Stimulated activated CD8-positive, alpha-beta memory T cell treated with anti-CD3 and anti-CD28 coated beads, Interleukin-2, amount 100 ng/mL, for 1 hour (primary cell): ENCODE measurements at places on chromosomes 11 and 22.

DNA sequence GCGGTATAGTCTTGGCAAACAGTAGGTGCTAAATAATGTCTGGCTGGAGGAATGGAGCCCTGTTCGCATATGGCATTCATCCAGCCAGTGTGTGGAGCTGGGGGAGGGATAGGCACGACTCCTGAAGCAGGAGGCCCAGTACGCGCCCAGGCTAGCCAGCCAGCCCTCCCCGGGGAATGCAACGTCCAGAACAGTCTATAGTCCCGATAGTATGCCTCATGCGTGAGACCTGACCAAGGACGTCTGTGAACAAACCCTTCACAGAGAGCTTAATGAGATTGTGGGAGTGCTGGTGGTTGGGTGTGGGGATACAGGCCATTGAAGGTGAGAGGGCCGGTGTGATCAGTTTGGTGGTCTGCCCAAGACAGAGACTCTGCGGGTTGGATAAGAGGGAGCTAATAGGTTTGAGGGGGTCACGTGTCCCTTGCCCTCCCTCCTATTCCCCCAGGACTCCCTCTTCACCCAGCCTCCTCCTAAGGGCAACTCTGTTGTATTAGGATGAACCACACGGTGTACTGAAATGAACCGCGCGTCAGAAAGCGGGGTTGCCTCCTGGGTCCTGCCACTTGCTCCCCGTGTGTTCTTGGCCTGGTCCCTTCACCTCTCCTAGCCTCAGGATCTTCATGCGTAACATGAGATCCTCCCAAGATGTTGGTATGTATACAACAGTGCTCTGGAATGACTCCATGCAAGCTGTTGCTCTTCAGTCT lies 987 bp upstream of the GRIK4 start:
- DNase-seq = no peak

DNA sequence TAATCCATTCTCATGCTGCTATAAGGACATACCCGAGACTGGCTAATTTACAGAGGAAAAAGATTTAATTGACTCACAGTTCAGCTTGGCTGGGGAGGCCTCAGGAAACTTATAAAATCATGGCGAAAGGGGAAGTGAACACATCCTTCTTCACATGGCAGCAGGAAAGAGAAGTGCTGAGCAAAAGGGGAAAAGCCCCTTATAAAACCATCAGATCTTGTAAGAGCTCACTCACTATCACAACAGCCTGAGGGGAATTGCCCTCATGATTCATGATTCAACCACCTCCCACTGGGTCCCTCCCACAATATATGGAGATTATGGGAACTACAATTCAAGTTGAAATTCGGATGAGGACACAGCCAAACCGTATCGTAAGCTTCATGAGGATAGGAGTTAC lies 3.8 kb upstream of the CYB5R2 start:
- no peak for DNase-seq

GRCh38 chr11:131790586-131790985 lies 420.2 kb downstream of the NTM start:
- DNase-seq = no peak

DNA sequence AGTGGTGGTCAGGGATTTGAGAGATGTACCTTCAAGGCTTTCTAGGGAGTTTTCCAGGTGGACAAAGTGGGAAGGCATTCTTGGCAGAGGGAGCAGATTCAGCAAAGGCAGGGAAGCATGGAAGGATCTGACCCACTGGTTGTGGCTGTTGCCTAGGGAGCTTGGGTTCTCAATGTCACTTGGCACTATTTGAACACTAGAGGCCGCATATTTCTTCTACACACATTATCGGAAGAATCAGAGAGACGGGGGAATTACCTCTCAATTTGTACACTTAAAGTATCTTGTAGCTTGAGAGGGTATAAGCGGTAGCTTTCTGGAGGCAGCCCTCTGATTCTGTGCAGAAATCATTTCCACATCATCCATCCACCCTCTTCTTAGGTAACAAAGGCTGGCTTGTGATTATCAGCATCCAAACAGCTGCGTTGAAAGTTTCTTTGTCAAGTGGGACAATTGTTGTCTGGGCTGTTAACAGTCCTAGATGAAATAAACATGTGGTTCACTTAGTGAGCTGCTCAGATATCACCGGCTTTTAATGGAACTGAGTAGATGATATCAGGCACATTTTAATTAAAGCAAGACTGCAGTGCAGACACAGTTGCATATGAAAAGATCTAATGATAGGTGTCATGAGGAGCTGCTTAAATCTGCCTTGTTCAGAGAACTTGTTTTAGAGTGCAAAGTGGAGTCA lies 2.6 kb downstream of the NELL1 start:
- DNase-seq = no peak

GRCh38 chr22:49966774-49967705 lies 6.5 kb downstream of the PIM3 start:
- no peak for DNase-seq

- no peak for DNase-seq
These were observed 308.4 kb downstream of the NTM start for GRCh38 chr11:131678658-131679340.

DNA sequence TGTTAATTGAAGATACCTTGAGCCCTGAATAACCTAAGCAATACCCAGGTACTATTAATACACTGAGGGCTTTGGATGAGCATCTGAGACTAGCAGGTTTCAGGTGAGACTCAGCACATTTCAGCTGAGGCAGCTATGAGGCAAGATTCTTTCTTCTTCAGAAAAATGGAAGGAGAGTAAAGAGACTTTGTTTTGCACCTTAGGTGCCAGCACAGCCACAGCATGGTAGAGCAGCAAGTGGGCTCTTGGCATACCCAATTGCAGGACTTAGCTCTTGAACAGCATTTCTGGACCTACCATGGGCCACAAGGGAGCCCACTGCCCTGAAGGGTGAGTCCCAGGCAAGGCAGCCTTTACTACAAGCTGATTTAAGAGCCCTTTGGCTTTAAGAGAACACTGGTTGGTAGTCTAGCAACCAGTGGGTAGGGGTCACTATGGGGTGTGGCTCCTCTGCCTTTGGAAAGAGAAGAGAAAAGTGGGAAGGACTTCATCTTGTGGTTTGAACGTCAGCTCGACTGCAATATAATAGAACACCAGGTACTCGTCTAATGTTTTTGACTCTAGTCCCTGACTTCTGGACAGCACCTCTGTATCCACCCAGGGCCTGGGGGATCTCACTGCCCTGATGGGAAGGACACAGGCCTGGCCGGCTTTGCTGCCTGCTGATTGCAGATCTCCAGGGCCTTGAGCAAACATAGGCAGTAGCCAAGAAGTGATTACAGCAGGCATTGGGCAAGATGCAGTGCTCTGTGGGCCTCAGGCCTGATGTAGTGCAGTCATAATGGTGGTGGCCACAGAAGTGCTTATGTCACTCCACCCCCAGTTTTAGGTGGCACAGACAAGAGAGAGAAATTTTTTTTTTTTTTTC lies 73.3 kb downstream of the GLYATL1 start:
- no peak for DNase-seq

DNA sequence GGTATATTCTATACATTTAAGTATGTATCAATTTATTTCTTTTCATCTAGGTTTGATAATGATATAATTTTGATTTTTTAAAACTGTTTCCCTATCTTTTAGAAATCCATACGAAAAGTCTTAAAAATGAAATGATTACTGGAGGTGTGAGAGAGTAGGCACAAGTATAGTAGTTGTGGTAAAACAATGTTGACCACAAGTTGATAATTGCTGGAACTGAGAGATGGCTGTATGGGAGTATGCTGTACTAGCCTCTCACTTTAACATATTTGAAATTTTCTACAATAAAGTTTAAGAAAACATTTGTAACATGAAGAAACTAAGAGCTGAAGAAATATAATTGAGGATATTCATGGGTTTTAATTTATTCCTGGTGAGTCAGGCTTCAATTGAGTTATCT lies 30.0 kb downstream of the FSHB start:
- DNase-seq = no peak

DNA sequence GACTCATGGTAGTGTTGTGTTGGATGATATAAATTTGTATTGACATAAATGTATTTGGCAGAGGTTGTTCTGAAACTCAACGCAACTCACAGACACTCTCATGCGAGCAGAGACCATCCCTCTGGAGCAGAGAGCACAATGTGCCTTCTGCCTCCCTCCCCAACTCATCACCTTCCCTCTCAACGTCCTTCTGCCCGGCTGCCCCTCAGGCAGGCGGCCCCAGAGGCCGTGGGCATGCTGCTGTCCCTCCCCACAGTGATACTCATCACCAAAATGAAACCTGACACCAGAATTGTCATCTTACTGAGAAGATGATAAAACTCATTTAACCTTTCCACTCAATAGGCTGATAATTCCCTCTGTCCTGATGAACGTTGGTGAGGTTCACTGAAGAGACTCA lies 260.6 kb downstream of the ETS1 start:
- DNase-seq = no peak

- peak; percentile 45 for DNase-seq
These were observed 8.2 kb upstream of the CCDC88B start for GRCh38 chr11:64331569-64332371.
